ENCODE measurements at places on chromosomes 2 and 18.

GRCh38 chr2:237456200-237456843, 30.7 kb upstream of the MLPH start:
- no peak for DNase-seq

- DNase-seq = no peak
Measured at GRCh38 chr2:164606557-164606956, 14.7 kb downstream of the GRB14 start.

DNA sequence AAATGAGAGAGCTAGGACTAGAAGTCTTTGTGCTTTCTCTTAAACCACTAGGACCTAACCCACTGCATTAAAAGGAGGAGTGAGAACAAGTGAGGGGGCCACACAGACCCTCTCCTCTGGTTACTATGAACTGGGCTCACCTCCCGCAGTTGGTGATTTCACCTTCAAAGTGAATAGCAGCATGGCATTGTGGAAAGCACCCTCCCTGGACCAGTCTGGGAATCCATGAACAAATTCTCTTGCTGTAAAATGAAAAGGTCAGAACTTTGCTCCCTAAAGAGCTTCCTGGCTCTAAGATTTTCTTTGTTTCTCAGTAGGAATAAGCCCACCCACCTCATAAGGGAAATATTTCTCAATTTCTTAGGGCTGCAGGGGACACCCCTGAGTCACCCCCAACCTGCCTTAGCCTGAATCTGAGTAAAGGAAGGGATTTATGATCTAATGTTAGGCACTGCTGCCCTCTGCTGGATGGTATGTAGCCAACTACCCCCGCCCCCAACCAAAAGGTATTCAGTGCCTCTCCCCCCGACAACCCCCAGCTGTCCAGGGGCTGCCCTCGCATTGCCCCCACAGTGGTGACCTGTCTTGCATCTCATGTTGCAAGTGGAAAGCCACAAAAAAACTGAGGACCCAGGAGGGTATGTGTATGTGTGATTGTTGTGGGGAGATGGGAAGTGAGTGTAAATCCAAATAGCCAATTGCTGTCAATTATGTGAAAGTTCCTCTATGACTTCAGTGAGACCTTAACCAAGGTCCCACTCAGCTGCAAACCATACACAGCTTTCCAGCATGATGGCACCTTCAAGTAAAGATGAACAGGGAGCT, 230.9 kb upstream of the SLC14A2 start:
- DNase-seq = peak; percentile 54

DNA sequence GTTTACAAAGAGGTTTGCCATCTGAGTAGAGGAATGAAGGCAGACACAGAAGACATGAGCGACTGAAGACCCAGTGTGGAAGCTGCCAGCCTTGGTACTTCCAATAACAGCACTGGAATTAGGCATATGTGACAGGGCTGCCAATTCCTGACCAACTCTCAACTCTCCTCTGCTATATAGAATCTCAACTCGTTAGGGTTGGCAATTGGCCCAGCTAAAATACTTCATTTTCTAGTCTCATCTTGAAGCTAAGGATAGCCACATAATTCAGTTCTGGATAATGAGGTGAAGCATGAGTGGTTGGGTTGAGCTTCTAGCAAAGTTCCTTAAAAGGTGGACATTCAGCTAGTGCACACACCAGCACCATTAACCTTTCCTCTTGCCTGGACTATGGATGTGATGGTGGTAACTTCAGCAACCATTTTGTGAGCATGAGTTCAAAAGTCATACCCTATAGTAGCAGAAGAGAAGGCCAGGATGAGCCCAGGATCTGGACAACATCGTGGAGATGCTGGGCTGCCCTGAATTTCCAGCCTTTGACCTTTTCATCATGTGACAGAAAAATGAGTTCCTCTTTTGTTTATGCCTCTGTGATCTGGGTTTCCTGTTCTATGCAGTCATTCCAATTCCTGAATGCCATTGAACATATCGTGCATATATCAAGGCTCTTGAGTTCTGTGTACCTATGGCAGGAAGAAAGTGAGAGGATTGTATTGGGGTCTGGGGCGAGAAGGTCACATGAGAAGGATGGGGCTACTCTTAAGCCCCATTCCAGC, 68.1 kb upstream of the HAAO start:
- no peak for DNase-seq

GRCh38 chr2:100235581-100235980, 86.7 kb downstream of the LONRF2 start:
- no peak for DNase-seq

DNA sequence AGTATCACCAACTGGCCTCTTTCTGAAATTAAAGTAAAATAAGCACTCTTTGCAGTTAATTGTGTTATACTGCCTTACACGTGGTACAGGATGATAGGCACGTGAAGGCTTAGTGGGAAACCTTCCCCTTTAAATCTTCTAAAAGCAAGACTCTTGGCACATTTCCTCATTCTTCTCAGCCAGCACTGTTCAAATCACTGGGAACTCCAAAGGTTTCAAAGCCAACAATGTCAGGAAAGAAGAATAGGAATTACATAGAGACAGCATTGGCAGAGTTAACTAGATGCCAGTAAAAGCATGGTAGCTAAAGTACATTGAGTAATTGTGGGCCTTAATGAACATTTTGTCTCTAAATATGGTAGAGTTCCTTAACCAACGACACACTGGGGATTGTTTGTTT, 96.4 kb downstream of the DTNA start:
- no peak for DNase-seq

DNA sequence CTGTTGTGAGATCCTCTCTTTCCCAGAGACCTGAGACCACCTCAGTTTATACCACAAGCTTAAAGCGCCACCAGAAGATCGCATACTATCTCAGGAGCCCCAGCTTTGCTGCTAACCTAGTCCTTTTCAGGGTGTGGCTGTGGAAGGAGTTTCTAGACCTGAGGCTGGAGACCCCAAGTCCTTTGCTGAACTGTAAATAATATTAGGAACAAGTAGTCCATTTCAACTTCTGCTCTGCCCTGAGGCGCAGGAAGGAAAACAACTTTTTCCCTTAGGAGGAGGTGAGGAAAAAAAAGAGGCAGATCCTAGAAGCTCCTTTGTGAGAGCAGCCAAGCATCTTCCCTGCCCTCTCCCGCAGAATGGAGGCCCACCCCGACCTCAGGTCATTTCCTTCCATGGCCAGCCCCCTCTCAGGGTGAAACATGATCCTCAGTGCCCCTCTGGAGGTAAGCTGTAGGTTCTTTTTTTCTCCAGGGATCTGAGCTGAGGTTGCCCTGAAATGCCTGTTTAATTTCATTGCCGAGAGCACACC, 122.8 kb upstream of the LGALSL start:
- no peak for DNase-seq

DNA sequence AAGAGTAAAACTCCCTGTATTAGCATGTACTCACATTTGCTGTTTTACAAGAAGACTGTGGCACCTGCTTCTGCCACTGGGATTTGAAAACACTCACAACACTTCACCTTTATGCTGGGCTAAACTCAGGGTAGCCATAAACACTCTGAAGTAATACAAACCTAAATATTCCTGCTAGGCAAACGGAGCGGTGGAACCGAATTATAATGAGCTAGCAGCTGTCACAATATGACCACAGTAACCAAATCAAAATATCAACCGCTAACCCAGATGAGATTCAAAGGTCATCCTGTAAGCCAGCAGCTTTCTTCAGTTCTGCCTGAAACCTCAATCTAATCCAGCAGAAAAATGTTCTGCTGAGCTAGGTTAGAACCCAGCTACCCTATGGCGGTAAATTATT, 132.1 kb downstream of the TCF4 start:
- DNase-seq = no peak

DNA sequence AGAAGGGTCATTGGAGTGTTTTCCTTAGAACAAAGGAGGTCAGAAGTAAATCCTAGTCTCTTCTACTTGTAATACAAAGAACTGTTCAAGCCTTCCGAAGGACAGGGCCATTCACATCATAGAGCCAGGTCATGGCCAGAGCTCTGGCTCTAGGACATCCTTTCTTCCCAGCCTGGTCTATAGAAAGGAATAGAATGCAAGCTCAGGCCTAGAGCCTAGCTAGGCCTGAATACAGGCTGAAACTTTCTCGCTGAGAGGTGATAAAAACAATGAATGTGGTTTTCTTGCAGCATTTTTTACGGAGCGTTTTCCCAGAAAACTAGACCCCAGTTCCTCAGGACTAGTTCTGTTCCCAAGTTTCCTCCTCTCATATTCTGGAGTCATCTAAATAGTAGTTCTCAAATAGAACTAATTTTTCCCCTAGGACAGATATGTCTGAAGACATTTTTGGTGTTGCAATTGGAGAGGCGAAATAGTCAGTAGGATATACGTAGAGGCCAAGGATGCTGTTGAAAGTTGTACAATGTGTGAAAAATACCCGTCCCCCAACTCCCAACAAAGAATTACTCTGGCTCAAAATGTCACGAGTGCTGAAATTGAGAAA, 6.8 kb downstream of the UGT1A6 start:
- DNase-seq = no peak

- no peak for DNase-seq
Measured at GRCh38 chr2:120477831-120478481, 132.0 kb downstream of the INHBB start.

- DNase-seq = no peak
Measured at GRCh38 chr2:53230691-53231090, 536.9 kb upstream of the CHAC2 start.

DNA sequence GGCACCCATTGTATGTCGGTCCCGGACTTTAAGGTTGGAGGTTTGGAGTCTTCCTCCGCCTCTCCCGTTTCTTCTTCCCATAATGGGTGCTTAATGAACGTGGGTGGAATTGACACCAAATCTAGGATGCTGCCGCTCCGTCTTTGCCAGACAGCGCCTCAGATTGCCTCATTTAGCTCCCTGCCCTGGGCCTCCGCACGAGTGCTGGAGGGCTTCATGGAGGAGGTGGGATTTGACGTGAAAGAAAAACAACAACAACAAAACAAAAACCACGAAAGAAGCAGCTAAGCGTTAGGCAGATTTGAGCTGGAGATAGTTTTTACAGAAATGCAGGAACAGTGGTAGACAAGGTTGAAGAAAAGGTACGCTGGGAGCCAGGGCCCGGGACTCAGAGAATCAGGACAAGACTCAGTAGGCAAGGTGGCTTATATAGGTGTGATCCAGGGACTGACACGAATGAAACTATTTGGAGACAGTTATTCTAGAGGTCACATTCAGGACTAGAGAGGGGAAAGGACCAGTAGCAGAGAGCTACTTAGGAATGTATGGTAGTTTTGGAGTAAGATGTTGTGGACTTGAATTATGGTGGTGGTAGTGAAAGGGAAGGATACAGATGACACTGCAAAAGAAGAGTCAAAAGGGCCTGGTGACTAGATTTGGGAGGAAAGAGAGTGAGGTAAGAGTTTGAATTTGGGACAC, 605 bp downstream of the ZNF2 start:
- no peak for DNase-seq

DNA sequence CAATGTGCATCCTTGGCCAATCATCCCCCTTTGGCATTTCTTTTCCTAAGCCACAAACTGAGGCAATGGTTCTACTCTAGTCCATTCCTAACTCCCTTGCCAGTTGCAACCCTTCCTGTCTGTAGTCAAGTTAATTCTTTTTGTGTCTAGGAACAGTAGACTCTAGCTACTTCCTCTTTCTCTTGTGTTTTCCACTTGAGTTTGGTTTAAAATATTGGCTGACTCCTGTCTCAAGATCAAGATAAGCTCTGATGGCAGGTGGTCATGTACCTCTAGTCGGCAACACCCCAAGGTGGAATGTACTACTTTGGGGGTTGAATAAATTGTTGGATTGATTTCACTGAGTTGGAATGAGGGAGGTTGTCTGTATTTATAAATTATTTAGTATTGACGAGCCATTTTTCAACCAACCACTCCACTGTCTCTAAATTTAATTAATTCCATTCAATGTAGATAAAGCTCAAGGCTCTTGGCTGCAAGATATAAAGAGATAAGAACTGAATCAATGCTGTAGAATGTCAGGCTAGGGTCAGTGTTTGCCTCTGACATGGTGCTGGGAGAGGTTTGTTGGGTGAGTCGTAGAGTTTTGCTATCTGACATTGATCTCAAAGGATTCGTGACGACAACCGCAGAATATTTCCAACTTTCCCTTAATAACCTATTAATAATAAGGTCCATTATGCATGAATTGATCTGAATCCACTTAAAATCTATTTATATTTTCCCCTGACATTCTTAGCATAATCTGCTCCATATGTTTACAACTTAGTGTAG, 188.7 kb upstream of the APCDD1 start:
- peak; percentile 57 for DNase-seq

DNA sequence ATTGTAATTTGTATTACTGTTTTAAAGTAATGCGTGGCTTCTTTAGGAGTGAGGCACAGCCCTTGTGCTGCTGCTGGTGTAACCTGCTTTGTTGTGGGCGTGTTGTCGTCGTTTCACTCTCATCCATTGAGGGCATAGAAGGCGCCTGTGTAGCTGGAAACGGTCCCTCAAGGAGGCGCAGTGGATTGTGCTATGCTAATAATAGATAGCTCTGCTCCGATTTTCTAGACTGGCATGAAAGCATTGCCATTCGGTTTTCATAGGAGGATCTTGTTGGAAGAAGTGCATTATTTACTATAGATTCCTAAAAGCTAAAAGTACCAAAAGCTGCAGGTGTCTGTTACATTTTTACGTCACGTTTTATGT, 17.9 kb downstream of the RAB12 start:
- no peak for DNase-seq

- no peak for DNase-seq
Measured at GRCh38 chr2:45332567-45332966, 278.5 kb downstream of the SRBD1 start.

DNA sequence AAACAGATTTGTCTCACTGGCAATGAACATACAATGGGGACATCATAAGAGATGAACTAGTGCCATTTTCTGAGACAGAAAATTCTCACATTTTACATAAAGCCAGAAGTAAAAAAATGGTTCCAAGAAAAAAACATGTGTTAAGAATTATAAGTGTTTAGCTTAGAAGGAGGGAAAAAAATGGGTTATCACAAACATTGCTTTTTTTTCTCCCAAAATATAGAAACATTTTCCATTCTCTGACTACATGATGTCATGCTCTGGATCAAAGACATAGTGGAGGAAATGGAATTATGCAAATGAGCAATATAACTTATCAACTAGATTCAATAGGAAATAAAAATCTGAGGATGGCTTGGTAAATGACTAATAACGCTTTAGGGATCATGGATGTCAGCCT, 49.8 kb downstream of the SPATS2L start:
- DNase-seq = no peak

GRCh38 chr18:12023375-12023774, 42.1 kb downstream of the IMPA2 start:
- DNase-seq = no peak

DNA sequence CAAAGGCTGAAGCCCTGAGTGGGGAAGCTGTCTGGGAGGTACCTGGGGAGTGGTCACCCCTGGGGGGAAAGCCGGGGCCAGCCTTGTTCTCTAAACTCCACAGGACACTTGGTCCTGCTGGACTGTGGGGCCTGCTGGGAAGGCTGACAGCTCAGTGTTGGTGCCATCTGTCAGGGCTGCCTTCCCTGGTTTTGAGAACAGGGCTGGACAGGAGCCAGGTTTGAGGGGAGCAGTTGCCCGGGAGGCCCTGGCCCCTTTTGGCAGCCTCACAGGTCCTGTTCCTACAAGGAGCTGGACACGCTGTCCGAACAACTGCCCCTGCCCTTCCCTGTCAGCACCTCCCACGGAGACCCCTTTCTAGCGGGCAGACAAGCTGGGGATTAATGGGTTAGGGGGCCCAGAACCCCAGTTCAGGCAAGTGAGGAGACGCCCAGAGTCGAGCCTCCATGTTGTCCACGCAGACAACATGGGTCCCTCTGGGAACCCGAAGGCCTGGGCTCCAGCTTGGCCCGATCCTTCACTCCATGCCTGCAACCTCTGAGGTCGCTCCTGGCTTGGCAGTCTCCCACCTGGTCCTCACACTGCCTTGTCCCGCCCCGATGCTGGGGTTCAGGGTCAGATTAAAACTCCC, 40.8 kb downstream of the ATOH8 start:
- DNase-seq = peak; percentile 63

GRCh38 chr2:74010087-74010541, 25.4 kb downstream of the TET3 start:
- no peak for DNase-seq
